ENCODE measurements at places on chromosomes 4 and X.

GRCh38 chrX:129925305-129926092, 19.5 kb downstream of the UTP14A start:
- DNase-seq, result peak; percentile 44

GRCh38 chrX:66049056-66049455, 9.2 kb upstream of the VSIG4 start:
- DNase-seq, result no peak

GRCh38 chrX:116413273-116413672, 23.1 kb upstream of the SLC6A14 start:
- no peak for DNase-seq

DNA sequence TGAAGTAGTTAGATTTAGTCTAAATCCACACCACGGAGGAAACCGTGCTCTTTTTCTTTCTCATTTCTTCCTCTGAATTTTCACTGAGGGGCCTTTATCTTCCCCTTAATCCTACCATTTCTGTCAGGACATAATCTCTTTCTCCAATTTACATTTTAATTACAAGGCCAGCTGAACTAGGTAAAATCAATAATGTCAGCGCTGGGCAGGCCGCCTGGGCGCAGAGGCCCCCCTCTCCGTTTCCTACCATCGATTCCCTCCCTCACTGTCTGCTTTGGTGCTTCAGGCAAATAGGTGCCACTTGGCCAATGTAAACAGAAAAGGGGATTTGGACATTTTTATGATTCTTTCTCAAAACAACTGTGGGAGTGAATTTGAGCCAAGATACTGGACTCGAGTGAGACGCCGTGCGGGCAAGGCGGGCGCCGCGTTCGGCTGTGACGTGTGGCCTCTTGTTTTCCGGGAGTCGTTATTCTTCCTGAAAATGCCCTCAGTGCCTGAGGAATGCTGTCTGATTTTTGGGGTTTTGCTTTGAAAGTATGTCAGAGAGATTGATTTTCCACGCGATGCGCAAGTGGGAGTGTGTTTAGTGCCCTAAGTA, 22.6 kb downstream of the UVSSA start:
- DNase-seq, result no peak

DNA sequence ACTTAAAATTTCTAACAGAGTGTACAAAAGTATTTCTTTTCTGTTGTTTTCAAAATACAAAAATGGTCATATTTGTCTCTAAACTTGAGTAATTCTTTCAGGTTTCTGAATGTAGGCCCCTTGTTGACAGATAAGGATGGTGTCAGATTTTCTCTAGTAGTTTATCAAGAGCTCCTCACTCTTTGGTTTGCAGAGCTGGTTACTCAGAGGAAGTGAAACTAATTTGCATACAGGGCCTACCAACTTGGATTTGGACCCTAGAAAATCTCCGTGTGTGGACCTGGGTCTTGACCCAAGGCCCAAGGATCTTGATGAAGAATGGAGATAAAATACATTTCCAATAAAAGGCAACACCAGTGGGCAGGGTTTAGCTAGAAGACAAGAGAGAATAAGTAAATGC, 433 bp upstream of the ADH6 start:
- DNase-seq, result no peak

GRCh38 chrX:1534301-1535168, 2.5 kb downstream of the P2RY8 start:
- DNase-seq, result no peak

GRCh38 chr4:151484396-151485102, 75.6 kb downstream of the FHIP1A start:
- no peak for DNase-seq

GRCh38 chr4:151960449-151961230, 199.8 kb upstream of the GATB start:
- no peak for DNase-seq
